ENCODE measurements at places on chromosomes 7 and 10.
A peak's percentile ranks its signal among the peaks of the same experiment; 100 is the strongest.

DNA sequence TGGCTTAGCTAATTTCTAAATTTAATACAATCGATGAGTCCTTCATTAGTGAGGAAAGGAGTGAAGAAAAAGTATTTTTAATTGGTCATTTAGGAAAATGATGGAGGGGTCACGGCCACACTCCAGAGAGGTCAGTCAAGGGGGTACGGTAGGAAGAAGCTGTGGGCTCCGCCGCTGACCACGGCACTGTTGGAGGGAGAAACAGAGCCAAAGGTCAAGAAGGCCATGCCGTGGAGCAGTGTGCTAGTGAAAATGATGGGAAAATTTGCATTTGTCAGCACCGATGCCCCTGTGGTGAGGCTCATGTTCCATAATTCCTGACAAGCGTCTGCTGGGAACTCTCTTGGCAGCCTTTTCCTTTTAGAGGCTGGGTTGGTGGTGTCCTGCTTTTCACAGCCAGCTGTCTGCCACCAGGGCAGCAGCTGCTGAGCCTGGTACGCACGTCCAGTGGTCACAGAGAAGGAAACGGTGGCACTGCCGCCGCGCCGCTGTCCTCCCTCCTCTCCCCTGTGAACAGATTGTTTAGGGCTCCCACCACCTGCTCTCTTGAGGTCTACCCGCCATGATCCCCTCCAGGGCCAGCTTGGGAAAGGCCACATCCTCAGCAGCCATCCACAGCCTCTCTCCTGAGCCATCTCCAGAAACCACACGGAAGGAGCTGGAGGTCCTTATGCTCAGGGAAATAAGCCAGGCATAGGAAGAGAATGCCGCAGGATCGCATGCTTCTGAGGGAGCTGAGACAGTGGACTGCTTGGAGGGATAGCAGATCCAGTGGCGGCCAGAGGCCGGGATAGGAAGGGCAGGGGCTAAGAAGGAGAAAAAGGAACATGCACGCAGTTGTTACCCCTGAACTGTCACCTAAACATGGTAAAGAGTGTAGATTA lies 263.7 kb upstream of the PPP2R2D start:
- no peak for DNase-seq

DNA sequence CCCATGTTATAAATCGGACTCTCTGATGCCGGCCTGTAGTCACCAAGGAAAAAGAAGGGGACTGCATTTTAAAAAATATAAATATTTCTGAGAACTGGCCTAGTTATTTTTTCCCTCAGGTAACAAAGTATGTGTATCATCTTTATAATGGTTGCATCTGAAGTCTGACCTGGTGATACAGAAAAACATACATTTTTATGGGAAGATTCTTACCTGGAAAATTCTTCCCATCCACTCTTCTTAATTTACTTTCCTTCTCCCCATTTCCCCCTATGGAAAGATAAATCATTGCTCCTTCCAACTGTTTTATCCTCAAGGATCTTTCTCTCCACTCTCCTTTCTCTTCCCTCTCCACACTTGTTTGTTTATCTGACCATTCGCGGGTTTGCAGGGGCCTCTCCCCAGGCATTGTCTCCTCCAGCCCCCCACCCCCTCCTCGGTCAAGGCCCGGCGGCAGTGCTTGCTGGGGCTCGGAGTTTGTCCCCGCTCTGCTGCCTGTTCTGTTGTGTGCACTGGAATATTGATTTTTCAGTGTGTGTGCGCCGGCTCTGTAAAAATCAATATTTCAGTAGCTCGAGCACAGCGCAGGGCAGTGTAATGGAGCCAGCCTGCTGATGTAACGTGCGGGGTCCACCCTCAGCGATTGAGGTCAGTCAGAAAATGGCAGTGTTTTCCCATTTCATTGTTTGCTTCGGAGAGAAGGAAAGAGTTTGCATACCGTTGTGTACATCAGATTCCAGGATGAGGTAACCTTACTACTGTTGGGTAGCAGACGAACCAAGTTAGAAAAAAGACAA lies 199.5 kb upstream of the NFE2L3 start:
- DNase-seq = no peak

- DNase-seq = no peak
These were observed 103.9 kb downstream of the LRRC4 start for GRCh38 chr7:127927348-127927696.

DNA sequence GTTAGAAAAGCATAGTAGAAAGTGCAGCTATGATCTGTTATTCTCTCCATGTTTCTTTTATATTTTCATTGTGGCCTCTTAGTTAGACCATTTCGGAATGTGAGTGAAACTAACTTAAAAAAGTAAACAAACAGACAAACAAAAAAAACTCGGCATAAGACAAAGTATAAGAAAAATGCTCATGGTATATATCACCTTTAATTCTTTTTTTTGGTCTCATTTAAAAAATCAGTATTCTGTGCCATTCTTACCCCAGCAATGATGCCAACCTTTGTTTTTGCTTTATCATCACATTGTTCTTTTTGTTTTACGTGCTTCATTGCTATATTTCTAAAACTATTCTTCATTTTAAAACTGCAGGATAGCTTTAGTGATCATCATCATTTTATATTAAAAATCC lies 2.8 kb upstream of the TMEM229A start:
- DNase-seq = no peak

DNA sequence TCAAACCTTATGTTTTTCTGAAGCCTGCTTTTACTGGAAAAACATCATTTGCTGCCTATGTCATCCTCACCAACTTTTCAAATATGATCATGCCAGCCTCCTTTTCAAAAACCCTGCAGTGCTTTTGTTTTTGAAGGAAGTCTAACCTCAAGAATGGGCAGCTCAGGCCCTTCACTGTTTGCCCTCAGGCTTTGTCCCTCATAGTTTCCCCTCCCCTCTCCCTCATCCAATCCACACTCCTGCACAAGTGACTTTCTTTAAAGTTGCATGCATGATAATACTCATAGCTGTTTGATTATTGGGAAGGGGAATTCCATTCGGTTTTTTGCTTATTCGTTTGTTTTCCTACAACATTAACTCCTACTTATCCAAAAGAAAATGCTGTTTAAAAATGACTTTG lies 219.4 kb downstream of the SEMA3E start:
- DNase-seq = no peak

GRCh38 chr10:17138460-17139042 lies 8.9 kb upstream of the CUBN start:
- DNase-seq = no peak

GRCh38 chr7:123811056-123811455 lies 33.9 kb upstream of the HYAL4 start:
- no peak for DNase-seq

DNA sequence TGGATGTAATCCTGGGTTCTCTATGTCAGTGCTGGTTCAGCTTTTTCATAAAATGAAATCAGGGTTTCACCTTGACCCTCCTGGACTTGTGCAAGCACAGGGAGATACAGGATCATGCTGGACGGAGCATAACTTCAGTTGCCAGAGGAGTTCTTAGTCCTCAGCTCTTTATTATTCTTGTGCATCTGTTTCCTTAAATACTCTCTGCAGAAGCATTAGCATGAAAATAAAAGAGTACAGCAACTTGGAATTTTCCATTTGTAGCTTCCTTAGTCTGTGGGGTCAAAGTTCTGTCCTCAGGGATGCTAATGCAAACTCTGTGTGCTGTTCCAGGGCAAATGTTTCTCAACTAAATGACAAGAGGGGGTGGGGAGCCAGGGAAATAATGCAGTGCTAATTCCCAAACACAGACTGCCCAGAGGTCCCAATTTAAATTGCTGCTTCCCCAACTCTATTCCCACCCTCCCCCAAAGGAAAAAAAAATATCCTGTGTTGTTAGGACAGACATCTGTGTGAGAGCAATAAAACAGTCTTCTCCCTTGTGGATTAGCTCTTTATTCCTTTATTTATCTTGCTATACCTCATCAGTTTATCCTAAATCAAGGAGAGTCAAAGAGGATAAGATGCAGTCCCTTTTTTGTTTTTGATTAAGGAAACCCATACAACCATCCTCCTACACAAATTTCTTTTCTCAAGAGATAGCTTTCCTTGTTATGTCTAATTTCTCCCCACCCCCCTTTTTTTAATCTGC lies 905.0 kb downstream of the LRMDA start:
- no peak for DNase-seq

DNA sequence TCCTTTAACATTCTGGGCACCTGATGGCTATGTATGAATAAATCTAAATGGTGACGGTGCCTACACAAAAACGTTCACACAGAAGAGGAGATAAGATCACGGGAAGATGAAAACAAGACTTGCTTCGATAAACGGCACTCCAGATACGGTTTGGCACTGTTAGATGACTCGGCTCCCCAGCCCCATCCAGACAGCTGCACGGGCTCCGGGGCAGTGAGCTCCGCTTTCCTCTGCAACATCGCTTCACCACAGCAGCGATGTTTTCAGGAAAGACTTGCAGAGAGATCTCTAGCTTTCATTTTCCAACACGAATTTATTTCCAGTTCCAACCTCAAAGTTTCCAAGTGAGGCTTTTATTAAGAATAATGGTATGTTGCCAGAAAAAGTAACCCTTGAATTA lies 132.1 kb downstream of the KLF6 start:
- DNase-seq = no peak

GRCh38 chr7:25653384-25653783 lies 425.1 kb upstream of the NPVF start:
- no peak for DNase-seq

DNA sequence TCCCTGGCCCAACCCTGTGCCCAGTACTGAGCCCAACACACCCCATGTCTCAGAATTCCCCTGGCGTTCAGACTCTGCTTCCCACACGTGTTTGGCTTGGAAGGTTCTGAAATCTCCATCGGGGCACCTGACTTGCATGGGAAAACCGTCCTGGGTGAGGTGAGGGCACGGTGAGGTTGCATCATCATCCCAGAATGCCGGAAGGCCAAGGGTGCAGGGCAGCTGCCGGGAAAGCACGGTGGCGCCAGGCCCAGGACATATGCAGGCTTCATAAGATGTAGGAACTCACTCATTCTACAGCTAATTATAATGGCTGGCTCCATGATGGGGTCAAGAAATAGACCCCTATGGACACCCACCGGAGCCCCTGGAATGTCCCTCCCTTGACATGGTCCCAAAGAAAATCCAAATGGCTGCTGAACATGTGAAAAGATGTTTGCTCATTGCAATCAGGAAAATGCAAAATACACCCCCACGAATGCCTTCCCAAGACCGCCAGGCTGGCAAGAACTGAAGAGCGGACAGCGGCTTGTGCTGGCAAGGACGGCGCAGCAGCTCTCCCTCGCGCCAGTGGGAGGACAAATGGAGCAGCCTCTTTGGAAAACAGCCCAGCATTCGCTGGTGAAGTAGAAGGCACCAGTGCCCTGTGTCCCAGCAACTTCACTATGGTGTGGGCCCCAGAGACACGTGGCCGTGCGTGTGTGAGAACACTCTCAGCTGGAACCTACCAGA lies 2.3 kb downstream of the KNDC1 start:
- DNase-seq = no peak

DNA sequence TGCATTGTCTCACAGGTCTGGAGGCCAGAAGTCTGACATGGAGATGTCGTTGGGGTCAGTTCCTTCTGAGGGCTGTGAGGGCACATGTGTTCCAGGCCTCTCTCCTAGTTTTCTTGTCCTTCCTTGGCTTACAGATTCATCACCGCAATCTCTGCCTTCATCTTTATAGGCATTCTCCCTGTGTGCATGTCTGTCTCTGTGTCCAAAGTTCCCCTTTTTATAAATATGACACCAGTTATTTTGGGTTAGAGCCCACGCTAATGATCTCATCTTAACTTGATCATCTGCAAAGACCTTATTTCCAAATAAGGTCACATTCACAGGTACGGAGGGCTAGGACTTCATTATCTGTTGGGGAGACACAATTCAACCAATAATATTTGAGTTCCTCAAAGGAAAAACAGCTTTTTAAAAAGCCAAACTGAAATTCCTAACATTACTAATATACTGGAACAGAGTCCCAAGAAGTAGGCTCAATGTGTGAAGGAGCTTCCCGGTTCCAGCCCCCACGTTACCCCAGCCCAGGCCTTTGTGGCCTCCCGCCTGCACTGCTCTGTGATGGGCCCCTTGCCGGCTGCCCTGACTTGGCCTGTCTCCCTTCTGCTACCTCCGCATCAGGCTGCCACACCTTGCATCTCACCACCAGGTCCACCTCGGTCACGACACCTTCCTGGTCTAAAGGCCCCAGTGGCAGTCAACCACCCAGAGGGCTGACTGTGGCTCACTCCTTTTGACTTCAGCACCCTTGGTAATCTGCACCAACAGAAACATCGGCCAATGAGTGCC lies 142.7 kb downstream of the KCNMA1 start:
- no peak for DNase-seq

DNA sequence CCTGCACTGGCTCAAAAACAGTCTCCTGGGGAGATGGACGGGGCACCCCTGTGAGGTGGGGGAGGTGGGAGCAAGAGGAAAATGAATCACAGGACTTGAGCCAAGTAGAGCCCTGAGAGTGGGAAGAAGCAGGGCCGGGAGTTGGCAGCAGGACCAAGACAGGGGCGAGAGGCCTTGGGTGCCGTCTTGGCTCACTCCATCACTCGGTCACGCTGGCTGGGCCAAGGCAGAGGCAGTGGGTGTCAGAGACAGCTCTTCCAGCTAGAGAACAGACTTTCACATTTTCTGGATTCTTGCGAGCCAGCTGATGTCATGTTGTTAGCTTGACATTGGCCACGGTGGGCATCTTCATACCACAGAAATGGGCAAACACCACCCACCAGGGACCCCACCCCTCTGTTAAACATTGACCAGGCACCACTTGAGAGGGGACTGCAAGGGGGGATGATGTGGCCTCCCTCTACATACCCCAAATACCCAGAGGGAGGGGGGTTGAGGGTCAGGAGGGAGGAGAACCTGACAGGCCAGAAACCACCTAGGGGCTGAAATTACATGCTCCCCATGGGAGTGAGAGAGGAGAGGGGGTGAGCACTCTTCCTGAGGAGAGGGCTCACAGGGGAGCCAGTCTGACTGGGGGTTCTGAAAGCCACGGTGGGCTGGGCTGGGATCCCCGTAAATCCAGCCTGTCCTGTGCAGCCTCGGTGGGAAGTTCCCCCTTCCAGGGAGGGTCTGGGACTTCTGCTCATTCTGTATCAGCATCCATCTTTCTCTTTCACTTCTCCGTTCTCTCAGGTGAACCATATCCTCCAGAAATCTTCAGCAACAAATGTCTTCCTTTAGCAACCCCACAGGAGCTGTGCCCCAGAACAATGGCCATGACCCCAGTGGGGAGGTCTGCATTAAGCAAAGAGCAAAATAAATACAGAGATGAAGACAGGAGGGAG lies 19.6 kb downstream of the CAMK2B start:
- DNase-seq = no peak

- DNase-seq = no peak
These were observed 152.6 kb upstream of the FZD8 start for GRCh38 chr10:35794703-35795102.

DNA sequence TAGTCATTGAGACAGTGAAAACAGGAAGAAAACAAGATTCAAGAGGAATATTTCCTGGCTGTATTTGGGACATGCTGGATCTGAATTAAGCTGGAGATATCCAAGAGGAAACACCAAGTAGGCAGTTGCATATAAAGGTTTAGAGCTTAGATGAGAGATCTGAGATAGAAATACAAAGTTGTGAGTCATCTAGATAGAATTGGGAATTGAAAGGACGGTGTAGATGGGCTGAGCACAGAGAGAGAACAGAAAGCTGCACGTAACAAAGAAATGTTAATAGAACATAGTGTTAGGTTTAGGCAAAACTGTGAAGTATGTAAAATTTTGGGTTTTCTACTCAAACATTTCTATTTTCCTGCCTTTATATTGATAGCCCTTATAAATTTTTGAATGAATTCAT lies 218.5 kb upstream of the TMEM196 start:
- no peak for DNase-seq

GRCh38 chr10:102421757-102422512 lies 1.3 kb downstream of the FBXL15 start:
- DNase-seq = peak; percentile 49

- no peak for DNase-seq
These were observed 43.0 kb upstream of the DLX6 start for GRCh38 chr7:96962221-96962885.

- DNase-seq = no peak
These were observed 149.3 kb downstream of the NXPH1 start for GRCh38 chr7:8582728-8583127.

All from 8988T (cell line).